ENCODE measurements at places on chromosomes 7 and 10.

GRCh38 chr7:5351507-5352265 lies 68.9 kb downstream of the SLC29A4 start:
- DNase-seq, result no peak

GRCh38 chr7:110664803-110665202 lies 426.1 kb upstream of the LRRN3 start:
- DNase-seq, result no peak

- DNase-seq, result no peak
Observed at GRCh38 chr10:59631237-59631636, 78.4 kb downstream of the SLC16A9 start.

DNA sequence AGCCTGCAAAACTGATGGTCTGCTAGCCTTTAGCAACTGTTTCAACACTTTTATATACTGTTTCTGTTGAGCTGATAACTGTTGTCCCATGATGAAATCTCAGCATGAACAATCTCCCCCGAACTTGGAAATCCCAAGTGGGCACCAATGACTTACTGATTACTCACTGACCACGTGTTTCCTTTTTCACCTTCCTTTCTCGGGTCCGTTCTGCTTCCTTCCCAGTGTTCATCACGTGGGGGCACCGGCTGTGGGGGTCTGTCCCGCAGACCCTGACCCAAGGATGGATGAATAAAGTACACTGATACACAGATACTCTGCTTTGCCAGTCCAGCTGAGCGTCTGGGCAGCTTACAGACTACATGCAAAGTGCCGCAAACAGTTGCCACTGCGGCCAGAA lies 39.0 kb upstream of the RASGEF1A start:
- no peak for DNase-seq

- DNase-seq, result no peak
Observed at GRCh38 chr10:125060026-125060425, 100.3 kb downstream of the CTBP2 start.

- no peak for DNase-seq
Observed at GRCh38 chr10:128936392-128936791, 530.6 kb upstream of the MGMT start.

DNA sequence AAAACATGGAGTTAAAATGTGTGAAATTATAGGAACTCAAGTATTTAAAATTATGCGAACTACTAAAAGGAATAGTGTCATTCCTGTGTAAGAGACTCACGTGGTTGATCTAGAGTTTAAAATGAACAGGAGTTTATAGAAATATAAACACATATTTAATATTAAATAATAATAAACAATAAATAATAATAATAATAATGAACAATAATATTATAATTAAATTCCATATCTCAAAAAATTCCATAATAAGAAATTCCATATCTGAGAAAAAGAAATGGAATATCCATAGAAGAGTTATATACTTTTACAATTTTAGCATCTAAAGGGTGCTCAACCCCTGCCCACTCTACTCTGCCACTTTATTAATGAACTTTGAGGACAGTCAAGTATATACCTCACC lies 429.6 kb downstream of the TNS3 start:
- no peak for DNase-seq

DNA sequence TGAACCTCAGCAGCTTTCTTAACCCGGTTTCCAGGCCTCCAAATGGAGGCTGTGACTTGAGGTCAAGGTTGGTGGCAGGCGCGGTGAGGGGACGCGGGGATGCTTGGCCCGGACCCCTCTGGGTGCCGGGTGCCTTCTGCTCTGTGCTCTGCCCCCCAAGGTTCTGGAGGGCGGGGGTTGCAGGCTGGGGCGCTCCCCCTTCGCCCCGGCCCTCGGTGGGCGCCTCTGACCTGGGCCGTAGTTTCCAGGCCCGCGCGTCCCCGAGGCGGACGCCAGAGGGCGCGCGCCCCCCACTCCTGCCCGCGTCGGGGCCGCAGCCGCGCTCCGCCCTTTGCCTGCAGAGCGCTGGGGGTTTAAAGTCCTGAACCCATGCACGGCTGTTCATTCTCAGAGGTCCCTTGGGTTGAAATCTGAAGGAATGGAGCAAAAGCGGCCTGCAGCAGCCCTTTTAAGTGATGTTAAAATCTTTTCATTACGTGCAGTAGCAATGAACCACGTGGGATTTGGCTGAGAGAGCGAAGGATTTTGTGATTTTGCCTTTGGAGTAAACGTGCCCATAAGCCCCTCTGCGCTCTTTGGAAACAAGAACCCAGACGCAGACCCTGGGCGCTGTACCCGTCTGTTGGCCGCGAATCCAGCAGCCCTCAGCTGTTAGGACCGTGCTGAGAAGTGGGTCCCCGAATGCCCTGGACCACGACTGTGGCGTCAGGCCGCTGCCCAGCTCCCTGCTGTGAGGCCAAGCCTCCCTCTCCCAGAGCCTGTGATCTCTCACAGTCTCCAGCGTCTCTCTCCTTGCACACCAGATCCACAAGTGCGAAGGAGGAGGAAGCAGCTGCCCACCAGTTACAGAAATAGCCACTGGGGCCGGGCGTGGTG lies 135.0 kb downstream of the ACTR3B start:
- peak; percentile 85 for DNase-seq

DNA sequence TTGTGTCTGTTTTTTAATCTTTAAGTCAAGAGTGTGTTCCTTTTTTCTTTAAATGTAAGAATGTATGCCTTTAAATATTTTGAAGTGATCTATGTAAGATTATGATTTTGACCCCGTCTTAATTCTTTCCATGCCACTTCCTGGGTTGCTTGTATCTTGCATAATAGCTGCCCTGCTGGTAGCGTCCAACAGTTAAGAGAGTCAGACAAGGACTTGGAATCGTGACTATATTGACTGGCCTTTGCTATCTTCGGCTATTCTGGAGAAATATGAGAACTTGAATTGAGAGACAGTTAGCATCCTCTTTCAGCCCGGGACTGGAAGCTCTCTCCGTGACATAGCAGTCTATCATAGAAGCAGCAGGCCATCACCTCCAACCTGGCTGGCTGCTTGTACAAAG lies 13.0 kb downstream of the NRP1 start:
- no peak for DNase-seq

GRCh38 chr10:124953421-124953820 lies 11.5 kb downstream of the ZRANB1 start:
- no peak for DNase-seq

- no peak for DNase-seq
Observed at GRCh38 chr7:1428941-1429501, 30.2 kb downstream of the MICALL2 start.

DNA sequence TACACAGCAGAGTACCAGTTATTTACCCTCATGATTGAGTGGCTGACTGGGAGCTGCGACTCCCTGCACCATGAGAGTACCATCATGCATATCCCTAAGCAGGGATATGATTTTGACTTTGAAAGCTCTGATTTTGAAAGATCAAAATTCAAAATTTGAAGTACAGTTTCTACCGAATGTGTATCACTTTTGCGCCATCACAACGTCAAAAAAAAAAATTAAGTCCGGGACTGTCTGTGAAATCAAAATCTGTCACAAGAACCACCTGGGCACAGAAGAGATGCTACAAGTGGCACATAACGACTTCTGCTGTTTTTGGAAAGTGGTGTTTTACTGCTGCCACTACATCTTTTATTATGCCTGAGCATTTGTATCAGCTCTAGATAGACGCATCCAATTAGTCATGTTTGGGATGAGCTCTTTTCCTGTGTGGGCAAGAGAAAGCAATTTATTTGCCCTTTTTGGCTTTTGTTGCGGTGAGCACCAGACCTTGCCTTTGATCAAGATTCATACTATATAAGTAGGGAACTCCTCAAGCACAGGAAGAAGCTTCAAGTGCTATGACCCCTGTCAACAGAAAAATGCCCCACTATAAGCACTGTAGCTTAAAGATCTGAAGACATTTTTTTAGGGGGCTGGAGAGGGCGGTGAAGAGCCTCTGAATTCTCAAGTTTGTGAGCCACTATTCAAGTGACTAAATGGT lies 10.7 kb downstream of the MTPN start:
- DNase-seq, result no peak

DNA sequence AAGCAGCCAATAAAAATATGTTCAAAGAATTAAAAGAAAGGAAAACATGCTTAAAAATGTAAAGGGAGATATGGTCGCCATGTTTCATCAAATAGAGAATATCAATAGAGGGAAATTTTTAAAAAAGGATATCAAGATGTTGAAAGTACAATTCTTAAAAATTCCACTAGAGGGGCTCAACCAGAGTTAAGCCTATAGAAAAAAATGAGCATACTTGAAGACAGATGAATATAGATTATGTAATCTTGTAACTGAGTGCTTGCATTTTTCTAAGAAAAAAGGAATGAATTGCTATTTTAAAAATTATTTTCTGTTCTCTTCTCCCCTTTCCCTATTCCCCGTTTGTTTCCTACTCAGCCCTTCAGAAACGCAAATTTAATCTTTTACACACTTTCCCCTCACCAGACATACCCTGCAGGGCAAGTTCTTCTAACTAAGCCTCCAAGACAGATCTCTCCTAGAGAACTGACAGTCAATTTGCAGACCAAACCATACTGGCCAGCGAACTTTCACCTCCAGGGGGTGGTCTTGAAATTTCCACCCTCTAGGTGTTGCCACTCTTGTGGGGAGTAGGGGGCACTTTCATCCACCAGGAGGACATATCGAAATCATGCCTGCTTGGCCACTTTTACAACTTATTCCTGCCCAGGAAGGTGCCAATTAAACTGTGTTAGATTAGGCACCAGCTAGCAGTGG lies 67.7 kb downstream of the NSUN6 start:
- DNase-seq, result no peak

DNA sequence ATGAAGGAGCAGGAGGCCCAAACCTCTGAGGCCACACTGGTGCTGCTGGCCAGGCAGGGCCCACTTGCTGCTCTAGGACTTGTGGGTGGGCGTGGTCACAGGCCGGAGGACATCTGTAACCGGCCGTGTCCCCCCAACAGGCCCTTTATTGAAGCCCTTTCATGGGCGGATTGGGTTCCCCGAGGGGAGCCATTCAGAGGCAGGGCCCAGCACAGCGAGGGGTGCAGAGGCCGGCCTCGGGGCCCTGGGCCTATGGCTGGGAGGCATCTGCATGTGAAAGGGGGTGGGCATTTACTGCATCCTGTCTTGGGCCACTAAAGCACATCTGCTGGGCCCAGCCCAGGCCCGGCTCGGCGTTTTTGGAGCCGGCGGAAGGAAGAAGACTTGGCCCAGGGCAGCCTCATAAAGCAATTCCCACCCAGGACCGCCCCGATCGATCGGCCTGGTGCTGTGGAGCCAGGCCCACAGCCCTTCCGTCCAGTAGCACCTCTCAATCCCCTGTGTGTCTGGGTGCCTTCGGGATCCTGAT lies 8.4 kb downstream of the LHPP start:
- no peak for DNase-seq

GRCh38 chr7:142767451-142767850 lies 3.3 kb upstream of the PRSS2 start:
- no peak for DNase-seq

DNA sequence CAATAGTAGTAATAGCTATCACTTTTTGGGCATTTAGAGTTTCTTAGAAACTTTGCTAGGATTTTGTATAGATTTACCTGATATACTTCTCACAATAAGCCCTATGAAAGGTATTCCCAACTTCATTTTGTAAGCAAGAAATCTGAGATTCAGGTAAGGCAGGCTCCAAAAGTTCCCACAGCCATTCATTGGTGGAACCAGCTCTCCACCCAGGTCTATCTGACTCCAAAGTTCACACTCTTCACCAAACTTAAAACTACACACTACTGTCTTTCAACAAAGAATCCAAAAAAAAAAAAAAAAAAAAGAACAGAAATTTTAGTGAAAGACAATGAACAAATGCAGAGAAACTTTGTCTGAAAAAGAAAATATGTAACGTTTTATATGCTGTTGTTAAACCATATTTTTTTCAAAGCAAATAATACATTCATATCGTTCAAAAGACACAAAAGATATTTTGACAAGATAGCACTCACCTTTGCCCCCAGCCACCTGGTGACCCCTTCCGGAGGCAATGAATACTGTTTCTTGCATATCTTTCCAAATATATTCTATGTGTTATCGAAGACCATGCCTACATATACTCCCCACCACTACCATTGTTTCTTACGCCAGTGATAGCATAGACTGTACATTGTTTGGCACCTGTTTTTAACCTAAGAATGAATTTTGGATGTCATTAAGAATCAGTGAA lies 108.2 kb downstream of the C1GALT1 start:
- DNase-seq, result no peak

GRCh38 chr10:129203819-129204218 lies 263.2 kb upstream of the MGMT start:
- DNase-seq, result no peak

DNA sequence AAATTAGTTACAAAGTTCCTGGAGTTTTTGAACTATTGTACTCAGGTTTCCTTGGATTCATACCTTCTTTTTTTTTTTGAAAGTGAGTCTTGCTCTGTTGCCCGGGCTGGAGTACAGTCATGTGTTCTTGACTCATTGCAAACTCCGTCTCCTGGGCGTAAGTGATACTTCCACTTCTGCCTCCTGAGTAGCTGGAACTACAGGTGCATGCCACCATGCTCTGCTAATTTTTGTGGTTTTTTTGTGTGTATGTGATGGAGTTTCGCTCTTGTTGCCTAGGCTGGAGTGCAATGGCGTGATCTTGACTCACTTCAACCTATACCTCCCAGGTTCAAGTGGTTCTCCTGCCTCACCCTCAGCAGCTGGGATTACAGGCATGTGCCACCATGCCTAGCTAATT lies 22.3 kb downstream of the MCM10 start:
- DNase-seq, result no peak

GRCh38 chr7:7563269-7563668 lies 3.4 kb upstream of the MIOS start:
- no peak for DNase-seq

DNA sequence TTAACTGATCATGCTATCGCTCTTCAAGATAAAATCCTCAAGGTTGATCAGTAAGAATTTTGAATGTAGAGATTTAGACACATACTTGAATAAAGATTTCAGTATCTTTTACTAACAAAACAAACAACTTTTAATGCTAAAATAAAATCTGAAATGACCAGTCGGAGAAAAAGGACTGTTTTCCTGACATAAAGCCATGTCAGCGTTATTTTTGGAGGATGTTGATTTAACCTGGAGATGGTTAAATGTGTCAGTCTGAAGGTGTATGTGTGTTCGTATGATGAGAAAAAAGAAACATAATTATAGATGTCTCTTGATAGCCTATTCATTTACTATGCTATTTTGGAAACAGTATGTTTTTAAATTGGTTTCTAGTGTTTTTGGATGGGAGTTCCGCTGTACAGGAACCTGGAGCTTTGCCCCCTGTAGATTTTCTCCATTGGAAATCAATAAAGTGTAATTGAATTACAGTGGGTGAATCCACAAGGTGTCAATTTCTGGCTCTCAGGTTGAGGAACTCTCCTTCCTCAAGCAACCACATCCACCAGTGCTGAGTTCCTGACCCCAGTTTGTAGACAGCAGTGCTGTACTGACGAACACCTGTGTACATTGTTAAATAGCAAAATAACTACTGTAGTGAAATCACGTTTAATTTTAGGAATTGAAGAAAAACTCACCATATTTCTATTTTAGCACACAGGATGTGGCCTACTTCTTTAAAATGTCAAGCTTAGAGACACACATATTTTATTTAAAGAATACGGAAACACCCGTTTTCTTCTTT lies 670.1 kb downstream of the MAGI2 start:
- DNase-seq, result no peak

- no peak for DNase-seq
Observed at GRCh38 chr10:97399843-97400545, 1.1 kb downstream of the RRP12 start.

- no peak for DNase-seq
Observed at GRCh38 chr10:93542358-93542791, 24.1 kb upstream of the FFAR4 start.

GRCh38 chr7:105060923-105061322 lies 46.9 kb downstream of the KMT2E start:
- DNase-seq, result no peak

All from GM13977 (cell line).